ENCODE measurements at places on chromosomes 1 and 21. TPM values are rescaled to one million over a fixed set of nuclear protein-coding genes. Genes with fewer than 3 reads are reported as not detected.

MATN1 gene
- 1.1 TPM for polyA plus RNA-seq

FMO5 gene
- polyA plus RNA-seq = 2.7 TPM

DMRTA2 gene
- polyA plus RNA-seq = 0.05 TPM

- DNase-seq = no peak
Measured at GRCh38 chr1:22689505-22689904, 21.1 kb upstream of the EPHB2 start.

DNA sequence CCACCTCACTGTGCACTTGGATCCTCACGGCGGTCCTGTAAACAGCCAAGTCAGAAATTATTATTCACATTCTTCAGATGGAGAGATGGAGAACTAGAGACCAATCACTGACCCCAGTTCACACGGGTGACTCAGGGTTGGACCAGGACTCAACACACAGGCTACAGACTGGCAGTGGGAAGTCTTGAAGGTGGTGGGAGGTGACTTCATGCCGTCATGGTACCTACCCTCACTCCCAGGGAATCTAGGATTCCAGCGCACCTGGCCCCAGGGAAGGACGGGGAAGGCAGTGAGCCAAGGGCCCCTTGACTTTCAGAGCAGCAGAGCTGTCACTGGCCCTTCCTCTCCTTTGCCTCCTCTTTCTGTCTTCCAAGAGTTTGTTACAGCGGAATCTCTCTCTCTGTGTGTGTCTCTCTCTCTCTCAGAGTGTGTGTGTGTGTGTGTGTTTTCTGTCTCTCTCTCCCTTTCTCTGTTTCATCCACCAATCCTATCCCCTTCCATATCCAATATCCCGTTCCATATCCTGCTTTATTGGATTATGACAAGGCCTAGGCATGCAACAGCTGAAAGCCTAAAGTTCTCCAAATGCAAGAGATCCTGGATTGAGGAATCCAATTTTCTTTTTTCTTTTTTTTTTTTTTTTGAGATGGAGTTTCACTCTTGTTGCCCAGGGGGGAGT lies 11.7 kb downstream of the OPTC start:
- DNase-seq = no peak

DNA sequence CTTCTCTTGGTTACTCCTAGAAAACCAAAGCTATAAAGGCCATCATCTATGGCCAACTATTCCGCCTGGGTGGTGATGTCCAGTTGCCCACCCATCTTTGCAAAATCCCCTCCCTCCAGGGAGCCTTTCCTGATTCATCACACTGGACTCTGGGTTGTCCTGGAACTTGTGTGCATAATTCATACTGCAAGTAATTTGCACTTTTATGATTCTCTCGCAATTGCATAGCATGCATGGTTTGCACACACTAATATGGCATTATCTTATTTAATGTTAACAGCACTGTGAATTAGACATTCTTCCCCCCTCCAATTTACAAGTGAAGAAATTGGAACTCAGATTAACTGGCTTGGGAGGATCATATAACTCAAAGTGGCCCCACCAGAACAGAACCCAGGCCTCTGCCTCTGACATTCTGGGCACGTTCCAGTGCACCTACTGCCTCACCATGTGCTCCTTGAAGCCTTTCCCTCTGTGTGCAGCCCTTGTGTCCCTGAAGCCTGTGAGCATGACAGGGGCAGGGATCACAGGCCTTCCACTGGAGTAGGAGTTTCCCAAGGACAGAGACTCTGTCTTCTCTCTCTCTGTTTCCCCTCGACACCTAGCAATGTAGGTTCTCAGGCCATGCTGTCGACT lies 98.9 kb upstream of the IPO9 start:
- DNase-seq = no peak

DNA sequence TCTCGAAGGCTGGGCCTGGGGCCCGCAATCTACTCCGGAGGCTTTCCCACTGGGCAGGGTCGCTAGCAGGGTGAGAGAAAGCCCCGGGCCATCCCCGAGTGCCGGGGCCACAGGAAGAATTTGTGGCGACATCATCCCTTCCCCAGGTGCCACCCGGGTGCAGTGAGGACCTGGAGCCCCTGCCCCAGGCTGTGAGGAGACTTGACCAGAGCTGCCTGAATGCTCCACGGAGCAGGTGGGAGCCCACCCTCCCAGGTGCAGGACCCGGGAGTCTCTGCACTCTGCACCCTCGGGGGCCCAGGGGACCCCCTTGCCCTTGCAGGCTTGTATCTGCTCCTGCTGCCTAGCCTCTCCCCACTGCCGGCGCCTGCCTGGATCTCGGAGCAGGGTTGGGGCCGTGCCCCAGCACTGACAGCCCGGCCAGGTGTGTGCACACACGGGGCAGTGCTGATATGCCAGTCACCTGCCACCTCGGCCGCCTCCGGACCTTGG lies 67.5 kb upstream of the RGS7 start:
- DNase-seq = no peak

GRCh38 chr1:187396226-187396625 lies 567.5 kb downstream of the PLA2G4A start:
- DNase-seq = no peak

Measured in forelimb muscle (tissue), 1 donor.